ENCODE measurements at places on chromosomes 7 and 10. TPM values are rescaled to one million over a fixed set of nuclear protein-coding genes. Genes with fewer than 3 reads are reported as not detected.
A peak's percentile ranks its signal among the peaks of the same experiment; 100 is the strongest.

GRCh38 chr7:151382079-151382885, 27.6 kb downstream of the WDR86 start:
- no peak for DNase-seq

GRCh38 chr7:138328215-138328614, 131.8 kb upstream of the TRIM24 start:
- no peak for DNase-seq

- no peak for DNase-seq
Observed at GRCh38 chr7:149859369-149859768, 14.4 kb upstream of the ATP6V0E2 start.

GRCh38 chr10:35210961-35211360, 84.3 kb downstream of the CREM start:
- DNase-seq = no peak

DNA sequence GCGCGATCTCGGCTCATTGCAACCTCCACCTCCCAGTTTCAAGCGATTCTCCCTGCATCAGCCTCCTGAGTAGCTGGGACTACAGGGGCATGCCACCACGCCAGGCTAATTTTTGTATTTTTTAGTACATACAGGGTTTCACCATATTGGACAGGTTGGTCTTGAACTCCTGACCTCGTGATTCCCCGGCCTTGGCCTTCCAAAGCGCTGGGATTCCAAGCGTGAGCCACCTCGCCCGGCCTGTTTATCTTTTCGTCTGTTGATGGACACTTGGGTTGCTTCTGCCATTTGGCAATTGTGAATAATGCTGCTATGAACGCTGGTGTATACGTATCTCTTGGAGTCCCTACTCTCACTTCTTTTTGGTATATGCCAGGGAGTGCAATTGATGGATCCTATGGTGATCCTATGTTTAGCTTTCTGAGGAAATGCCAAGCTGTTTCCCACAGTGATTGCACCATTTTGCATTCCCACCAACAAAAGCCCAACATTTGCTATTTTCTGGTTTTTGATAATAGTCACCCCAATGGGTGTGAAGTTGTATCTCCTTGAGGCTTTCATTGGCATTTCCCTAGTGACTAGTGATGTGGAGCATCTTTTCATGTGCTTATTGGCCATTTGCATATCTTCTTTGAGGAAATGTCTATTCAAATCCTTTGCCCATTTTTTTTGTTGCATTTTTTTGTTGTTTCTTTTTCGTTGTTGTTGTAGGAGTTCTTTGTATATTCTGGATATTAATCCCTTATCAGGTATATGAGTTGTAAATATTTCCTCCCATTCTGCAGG, 3.5 kb downstream of the ANTXRL start:
- DNase-seq = no peak

GRCh38 chr10:77274046-77274795, 363.4 kb downstream of the KCNMA1 start:
- DNase-seq = no peak

DNA sequence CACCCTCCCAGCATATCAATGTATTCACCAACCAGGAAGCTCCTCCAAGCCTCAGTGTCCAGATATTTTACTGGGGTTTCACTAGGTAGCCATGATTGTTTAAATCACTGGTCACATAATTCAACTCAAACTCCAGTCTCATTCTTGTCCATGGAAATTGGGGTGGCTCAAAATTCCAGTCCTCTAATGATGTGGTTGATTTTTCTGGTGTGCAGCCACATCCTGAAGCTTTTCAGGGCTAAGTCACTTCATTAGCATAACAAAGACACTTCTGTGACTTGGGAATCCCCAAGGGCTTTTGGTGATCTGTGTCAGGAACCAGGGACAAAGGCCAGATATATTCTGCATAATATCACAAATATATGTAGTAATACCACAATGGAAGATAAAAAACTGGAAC, 786.9 kb upstream of the IGFBP3 start:
- no peak for DNase-seq

DNA sequence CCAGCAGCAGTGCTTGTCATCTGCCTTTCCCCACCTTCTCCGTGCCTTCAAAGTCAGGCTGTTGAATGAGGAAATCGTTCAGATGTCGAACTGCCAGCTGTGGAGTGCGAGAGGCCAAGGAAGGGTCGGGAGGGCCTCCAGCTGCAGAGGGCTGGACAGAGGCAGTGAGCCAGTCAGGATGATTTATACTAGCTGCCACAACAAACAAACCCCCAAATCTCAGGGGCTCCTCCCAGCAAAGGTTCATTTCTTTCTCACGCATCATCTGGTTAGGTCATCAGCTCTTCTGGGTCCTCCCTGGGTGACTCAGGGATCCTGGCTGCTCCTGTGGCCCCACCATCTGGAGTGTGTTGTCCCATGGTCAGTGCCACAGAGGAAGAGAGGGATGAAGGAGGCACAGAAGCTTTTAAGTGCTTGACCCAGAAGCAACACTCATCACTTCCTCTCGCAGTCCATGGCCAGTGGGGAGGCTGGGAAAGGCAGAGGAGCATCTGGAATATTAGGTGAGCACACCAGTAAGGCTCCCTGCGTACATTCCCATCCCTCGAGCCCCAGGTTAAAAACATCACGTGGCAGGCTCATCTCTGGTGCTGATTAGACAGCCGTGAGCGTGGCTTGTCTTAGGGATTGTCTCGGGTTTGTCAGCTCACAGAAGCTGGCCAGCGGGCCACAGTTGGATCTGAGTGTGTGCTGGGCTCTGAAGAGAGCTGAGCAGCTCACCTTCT, 140.7 kb downstream of the RGS10 start:
- DNase-seq = no peak

- no peak for DNase-seq
Observed at GRCh38 chr10:78763651-78764395, 304.9 kb upstream of the ZMIZ1 start.

- DNase-seq = peak; percentile 9
Observed at GRCh38 chr10:24383681-24384106, 174.8 kb downstream of the KIAA1217 start.

DNA sequence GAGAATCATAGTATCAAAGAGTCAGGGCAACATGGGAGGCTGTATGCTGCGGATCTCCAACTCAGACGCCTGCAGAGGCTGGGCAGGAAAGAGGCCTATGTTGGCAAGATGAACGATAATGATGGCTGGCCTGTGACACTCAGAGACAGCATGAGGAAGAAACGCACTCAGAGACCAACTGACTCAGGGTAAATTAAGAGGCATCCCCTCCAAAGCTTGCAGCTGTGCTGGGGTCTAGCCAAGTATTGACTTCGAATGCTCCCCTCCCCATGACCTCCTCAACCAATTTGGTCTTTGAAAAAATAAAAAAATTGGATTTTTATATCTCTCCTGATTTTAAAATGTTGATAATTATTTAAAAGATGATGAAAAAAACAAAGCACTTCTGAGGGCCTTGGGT, 718.9 kb downstream of the GRID1 start:
- DNase-seq = no peak

GRCh38 chr7:128876127-128876526, 13.5 kb downstream of the ATP6V1F start:
- no peak for DNase-seq

GRCh38 chr10:31381766-31382316, 62.8 kb downstream of the ZEB1 start:
- DNase-seq = no peak

DNA sequence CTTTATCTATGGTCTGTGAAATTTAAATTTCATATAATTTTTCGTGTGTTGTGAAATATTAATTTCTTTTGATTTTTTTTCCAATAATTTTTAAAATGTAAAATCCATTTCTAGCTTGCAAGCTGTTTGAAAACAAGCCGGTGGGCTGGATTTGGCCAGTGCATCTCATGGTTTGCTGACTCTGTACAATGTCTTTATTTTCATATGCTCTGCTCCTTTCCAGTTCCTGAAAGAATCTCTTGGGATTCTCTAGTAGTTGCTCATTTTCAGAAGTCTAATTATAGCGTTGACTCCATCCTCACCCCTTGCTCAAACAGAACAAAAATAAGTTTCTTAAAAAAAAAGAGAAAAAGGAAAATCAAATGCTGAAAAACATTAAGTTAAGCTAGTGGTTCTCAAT, 21.4 kb downstream of the UBN2 start:
- no peak for DNase-seq

DNA sequence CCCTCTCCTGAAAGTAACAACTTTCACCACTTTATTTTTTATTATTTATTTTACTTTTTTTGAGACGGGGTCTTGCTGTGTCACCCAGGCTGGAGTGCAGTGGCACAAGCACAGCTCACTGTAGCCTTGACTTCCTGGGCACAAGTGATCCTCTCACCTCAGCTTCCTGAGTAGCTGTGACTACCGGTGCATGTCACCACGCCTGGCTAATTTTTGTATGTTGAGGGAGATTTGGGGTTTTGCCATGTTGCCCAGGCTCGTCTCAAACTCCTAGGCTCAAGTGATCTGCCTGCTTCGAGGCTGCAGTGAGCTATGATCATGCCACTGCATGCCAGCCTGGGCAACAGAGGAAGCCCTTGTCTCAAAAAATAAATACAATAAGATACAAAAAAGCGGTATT, 14.9 kb upstream of the SLIT1 start:
- DNase-seq = no peak

DNA sequence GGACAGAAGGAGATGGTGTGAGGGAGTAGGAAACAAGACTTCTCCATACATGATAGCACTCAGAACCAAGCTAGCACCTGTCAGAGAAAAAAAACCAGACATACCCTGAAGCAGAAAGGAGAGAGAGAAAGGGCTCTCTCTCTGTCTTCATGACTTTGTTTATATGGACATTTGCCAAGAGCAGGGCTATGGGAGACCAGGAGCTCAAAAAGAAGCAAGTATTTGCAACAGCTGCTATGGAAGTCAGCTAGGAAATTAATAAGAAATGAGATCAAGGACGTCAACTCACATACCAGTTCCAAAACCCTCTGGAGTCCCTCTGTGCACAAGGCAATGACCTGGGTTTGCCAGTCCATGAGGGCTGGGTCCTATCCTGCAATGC, 111.6 kb downstream of the SGMS1 start:
- no peak for DNase-seq

DNA sequence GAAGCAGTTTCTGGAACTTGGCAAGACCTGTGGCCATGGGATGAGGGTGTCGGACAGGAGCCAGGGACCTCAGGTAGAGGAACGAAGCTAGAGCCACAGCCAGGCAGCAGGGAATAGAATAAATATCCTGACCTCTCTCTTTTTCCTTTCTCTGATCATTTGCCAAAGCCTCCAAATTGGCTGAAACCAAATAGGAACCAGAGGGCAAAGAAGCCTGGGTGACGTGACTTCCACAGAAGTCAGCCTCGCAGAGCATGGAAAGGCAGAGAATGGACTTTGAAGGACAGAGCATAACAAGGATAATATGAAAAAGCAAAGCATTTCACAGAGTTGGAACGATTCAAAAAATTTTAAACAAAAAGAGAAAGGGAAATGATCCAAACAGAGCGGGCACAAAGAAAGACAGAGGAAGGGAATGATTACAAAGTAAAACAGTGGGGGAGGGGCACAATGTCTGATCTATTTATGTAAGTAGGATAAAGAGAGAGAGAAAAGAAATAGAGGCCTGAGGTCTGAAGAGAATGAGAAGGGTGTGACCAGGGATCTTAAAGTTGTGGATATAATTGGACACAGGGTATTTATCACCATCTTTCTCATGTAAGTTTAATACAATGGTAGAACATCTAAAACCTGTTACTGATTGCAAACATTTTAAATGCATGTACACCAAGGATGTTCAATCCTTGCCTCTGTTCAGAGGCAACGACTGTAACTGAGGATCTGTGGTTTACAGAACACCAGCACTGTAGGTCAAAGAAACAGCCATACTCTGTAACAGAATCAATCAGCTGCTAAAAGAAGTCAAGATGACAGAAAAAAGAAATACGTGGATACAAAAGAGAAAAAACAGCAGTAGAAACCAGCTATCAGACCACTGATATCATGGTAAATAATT, 4.5 kb upstream of the ZEB1 start:
- no peak for DNase-seq

GRCh38 chr10:108496106-108496505, 1331.6 kb upstream of the SORCS1 start:
- DNase-seq = no peak

DNA sequence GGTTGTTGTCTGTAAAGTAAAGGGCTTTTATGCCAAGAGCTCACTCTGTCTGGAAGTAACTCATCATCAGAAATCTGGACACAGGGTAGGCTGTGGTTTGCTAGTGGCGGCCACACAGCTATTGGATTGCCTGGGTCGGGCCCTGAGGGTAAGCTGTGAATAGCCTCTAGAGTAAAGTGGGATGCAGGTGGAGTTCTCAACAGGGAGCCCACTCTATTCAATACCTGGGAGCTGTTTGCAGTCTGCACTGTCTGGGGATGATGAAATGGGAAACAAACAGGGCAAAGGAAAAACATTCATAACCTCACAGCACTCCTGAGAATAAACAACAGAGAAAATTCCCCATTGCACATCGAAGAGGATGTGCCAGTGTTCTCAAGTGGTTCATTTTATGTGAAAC, 582.6 kb downstream of the CALN1 start:
- DNase-seq = no peak

- DNase-seq = no peak
Observed at GRCh38 chr7:27868131-27868550, 128.2 kb downstream of the TAX1BP1 start.

DNA sequence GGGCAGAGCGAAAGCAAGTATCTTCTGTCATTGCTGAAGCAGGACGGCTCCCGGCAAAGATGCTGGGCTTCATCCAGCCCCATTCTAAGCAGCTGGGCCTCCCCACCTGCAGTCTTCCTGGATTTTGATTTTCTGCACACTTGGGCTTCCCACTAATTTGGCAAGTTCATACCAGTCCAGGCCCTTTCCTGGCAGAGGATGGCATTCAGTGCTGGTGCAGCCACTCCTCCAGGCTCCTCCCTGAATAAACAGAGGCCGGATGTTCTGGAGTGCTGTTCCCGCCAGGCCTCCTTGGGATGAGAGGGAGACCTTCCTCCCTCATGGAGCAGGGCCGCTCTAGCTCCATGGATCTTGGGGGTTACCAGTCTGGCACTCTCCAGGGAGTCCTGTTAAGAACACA, 3.4 kb downstream of the BAG3 start:
- DNase-seq = no peak

GRCh38 chr10:16948361-16948760, 131.1 kb upstream of the RSU1 start:
- no peak for DNase-seq

NUTM2D gene
- total RNA-seq = 2.7 TPM

CUZD1 gene
- 2.5 TPM for total RNA-seq

IDI2 gene
- not detected for total RNA-seq

LRRN3 gene
- 28.0 TPM for total RNA-seq

GDF2 gene
- total RNA-seq = not detected

PDK4 gene
- not detected for total RNA-seq

ZNF212 gene
- total RNA-seq = 20.1 TPM

VGF gene
- total RNA-seq = 0.41 TPM
